NCI-H2081 treated with DMSO at 0.1 percent for 48 hours (cell line): ENCODE measurements at places on chromosomes 13 and 19.
A peak's percentile ranks its signal among the peaks of the same experiment; 100 is the strongest.

GRCh38 chr19:18220632-18221275 lies 5.5 kb downstream of the PDE4C start:
- DNase-seq, result no peak

DNA sequence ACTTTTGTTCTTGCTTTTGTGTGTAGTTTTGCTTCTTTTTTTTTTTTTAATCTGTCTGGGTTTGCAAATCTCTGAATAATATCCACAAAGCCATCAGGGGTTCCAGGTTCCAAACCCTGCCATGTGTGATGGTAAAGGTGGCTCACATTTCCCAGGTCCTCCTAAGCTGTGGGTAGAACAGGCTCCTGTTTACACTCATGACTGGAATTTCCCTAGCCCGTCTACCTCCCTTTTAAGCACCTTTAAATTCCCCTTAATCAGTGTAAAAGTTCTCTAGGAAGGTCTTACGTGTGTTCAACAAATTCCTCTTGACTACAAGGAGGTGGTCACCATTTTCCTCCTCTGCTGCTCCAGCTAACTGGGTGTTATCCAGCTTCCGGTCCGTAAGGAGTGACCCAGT lies 62.8 kb downstream of the EFNB2 start:
- DNase-seq, result no peak

DNA sequence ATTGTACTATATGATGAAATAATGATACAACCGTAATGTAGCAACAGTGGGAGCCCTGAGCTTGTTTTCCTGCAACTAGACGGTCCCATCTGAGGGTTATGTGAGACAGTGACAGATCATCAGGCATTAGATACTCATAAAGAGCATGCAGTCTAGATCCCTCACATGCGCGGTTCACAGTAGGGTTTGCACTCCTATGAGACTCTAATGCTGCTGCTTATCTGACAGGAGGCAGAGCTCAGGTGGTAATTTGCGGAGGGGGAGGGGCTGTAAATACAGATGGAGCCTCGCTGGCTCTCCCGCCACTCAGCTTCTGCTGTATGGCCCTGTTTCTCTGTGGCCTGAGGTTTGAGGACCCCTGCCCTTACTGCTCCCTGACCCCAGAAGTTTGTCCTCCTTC lies 13.7 kb downstream of the EPHX3 start:
- no peak for DNase-seq

DNA sequence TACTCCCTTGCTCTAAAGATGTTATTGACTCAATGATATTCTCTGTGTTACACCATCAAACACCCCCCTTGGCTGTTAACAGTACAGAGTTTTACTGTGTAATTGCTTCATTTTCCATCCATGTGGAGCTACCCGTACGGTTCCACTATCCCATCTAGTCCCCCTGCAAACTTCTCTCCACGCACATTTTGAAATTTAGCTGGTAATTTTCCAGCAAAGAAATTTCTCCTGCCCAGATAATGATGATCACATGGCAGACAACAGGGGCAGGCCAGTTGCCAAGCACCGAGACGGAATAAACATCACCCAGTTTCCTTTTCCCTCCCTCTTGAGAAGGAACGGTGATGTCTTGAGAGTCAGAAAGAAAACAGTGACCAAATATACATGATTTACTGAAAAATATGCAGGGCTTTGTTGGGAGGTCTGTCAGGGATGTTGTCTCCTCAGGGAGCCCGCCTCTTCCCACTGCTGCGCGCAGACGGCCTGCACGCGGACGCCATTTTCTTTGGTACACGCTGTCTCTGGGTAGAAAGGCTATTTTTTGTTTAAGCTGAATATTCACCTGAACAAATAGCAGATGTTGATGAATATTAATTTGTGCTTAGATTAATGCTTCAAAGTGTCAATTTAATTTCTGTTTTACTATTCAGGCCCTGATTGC lies 109.9 kb downstream of the OLFM4 start:
- DNase-seq, result no peak

- no peak for DNase-seq
These were observed 117.5 kb downstream of the CCNA1 start for GRCh38 chr13:36549755-36550154.

- DNase-seq, result no peak
These were observed 24.1 kb upstream of the WDFY2 start for GRCh38 chr13:51559946-51560735.

DNA sequence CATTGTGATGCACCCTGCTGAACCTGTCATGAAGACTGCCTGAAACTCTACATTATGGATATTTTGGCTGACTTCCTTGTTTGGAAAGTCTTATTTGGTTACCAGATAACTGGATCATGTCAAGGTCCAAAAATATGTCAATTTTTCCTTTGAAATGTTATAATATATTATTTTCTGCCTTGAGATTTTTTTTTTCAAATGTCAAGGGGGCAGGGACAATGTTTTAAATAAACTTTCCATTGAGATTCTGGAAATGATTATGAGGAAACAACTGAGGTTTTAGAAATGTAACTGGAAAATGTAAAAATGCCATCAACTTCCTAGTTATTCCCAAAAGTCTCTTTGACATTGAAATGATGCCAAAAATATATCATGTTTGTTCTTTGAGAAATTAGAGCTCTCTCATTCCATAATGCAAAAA lies 117.0 kb downstream of the RFC3 start:
- DNase-seq, result no peak

DNA sequence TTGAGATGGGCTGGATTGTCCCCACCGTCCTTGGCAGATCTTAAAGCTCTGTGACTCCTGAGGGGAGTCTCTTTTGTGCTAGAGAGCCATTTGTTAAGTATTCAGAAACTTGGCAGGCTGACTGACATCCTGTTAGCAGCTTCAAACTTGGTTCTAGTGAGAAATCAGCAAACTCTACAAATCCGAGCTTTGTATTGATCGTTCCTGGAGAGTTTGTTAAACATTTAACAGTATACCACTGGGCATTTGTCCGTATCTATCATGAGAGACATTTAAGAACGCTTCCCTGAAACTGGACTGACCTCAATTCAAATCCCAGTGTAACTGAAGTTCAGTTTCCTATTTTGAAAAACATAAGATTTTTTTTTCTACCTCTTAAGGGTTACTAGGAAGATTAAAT lies 3.1 kb downstream of the ATP12A start:
- no peak for DNase-seq

DNA sequence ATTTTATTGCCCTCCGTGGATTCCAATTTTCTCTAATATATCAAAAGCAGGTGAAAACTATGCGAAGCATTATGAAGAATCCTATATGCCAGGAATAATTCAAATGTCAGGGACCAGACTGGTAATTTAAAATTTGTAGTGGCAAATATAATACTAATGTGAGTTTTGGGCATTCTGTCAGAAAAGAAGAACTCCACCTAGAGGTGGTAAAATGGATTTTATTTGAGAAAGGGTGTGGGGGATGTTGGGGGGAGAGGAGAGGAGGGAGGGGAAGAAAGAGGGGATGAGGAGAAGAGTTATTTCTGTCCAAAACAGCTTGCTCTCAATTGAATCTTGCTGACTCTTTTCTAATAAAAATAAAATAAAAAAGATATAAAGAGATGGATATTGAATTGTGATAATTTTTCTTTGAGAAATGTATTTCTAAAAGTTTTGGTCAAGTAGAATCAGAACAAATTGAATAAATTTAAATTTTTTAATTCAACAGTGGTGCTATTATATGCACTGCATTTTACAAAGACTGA lies 929.3 kb upstream of the SLITRK5 start:
- no peak for DNase-seq

DNA sequence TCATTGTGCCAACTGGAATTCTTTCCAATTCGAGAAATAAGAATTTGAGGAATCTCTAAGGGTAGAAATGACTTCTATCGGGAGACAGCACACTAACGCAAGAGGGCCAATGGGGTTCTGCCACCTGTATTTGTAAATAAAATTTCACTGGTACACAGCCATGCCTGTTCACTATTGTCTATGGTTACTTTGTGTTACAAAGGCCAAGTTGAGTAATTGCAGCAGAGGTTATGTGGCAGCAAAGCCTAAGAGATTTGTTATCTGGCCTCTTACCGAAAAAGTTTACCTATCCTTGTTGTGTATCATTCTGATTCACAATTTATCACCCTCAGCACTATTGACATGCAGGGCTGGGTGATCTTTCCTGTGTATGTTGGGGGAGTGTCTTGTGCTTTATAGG lies 278.0 kb downstream of the KLF5 start:
- no peak for DNase-seq

- no peak for DNase-seq
These were observed 13.3 kb downstream of the APOC1 start for GRCh38 chr19:44927746-44928145.

GRCh38 chr13:74287724-74288169 lies 153.5 kb upstream of the KLF12 start:
- DNase-seq, result no peak

GRCh38 chr13:113584205-113584869 lies at the start of gene TFDP1:
Gene TFDP1 (plus strand): TSS chr13:113584753. CDS start chr13:113585838, 1,085 bp downstream.
- DNase-seq, result peak; percentile 34
